Cerebellum (tissue), 4 donors: ENCODE measurements at places on chromosomes 4 and X. TPM values are rescaled to one million over a fixed set of nuclear protein-coding genes. Genes with fewer than 3 reads are reported as not detected.

Gene EPHA5
- 93.4 TPM for total RNA-seq

Gene PNMA3
- total RNA-seq, result 8.1 TPM

Gene RASL11B
- 6.0 TPM for total RNA-seq

Gene SMPX
- total RNA-seq, result 0.54 TPM

Gene BEND2
- not detected for total RNA-seq
